Stimulated activated CD8-positive, alpha-beta memory T cell treated with anti-CD3 and anti-CD28 coated beads, Interleukin-12 subunit alpha, Interleukin-12 subunit beta, amount 100 ng/mL, for 4 hours (primary cell): ENCODE measurements at places on chromosomes 1 and 21.

DNA sequence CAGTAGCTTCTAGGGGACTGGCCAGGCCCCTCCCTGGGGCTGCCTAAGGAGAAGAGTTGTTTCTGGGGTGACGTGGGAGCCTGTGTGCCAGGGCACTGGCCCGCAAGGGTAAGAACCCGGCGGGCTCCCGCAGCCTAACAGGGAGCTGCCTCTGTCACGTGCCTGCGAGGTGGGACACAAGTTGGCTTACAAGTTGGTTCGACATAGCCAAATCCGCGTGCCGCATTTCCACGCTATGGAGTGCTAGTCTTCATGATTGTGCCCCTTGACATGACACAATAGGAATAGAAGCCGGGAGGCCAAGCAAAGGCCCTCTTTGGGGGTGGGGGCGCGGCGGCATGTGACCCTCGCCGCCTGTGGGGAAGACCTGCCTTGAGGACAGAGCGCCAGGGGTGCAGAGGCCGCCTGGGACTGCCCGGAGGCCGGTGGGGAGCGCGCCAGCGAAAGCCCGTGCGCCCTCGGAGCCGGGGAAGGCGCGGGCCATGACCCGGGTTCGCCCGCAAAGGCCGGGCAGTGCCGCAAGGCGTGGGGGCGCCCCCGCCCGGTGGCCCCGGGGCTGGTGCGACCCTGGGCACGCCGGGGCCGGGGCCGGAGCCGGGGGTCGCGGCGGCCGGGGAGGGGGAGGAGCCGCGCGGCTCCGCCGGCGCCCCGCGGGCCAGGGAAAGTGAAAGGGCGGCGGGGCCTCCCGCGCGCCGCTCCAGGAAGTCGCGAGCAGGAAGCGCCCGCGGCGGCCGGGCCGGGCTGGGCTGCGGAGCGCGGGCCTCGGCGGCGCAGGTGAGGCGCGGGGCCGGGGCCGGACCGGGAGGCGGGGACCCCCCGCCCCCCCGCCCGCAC is at the start of gene SLC37A1:
Gene SLC37A1, plus strand, starts transcription at position 702 of the 834 bp plus-strand sequence. CDS start 4,603 bp downstream, outside the sequence.
- peak; percentile 39 for DNase-seq

DNA sequence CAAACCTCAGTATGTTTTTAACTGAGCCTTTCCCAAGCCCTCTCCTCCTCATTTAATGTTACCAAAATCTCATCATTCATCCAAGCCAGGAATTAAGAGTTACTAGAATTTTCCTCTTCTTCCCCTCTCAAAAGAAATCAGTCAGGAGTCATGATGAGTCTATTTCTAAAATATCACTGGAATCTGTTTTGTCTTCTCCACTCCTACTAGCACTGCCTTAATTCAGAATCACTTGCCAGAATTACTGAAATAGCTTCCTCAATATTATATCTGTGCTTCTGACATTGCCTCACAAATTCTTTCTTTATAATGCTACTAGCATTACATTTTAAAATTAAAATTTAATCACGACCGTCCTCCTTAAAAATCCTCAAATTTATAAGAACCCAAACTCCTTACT is 106.1 kb downstream of the PTGER3 start:
- DNase-seq: no peak

- no peak for DNase-seq
Measured at GRCh38 chr1:57214951-57215575, 208.8 kb downstream of the DAB1 start.

GRCh38 chr1:156389311-156389710 is 20.3 kb downstream of the RHBG start:
- DNase-seq: no peak

DNA sequence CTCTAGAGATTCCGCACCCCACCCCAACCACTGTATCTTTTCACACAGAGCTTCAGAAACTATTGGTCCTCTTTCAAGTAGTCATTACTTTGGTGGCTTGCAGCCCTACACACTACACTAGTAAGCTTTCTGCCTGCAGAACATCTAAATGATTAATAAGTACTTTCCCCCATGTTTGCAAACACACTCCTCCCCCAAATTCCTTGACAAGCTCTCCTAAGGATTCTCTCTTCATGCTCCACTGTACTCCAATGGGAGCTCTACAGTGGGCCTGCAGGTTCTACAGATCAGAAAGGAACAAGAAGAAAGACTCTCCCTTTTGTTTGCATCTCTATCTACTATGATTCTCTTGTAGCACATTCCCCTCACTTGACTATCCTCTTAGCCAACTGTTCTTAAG is 16.3 kb upstream of the NUF2 start:
- no peak for DNase-seq
